Thoracic aorta (tissue), 2 donors: ENCODE measurements at places on chromosomes 3 and 15.
A peak's percentile ranks its signal among the peaks of the same experiment; 100 is the strongest.

GRCh38 chr3:49359623-49360022 lies 1.5 kb upstream of the GPX1 start:
- H3K4me3 ChIP-seq = no peak overlapping the region
- H3K4me1 ChIP-seq = peaks cover 8% of the 10 kb centered on the region
- DNase-seq = no peak
- H3K27ac ChIP-seq = peak overlapping the region; percentile 96
- no peaks in the 10 kb centered on the region for H3K27me3 ChIP-seq

GRCh38 chr3:41164777-41165176 lies 34.5 kb upstream of the CTNNB1 start:
- no peaks in the 10 kb centered on the region for H3K4me1 ChIP-seq
- H3K4me3 ChIP-seq = no peak overlapping the region
- no peak overlapping the region for H3K27ac ChIP-seq
- H3K36me3 ChIP-seq = no peaks in the 10 kb centered on the region

- no peaks in the 10 kb centered on the region for H3K27me3 ChIP-seq
- no peaks in the 10 kb centered on the region for H3K36me3 ChIP-seq
- no peak overlapping the region for H3K27ac ChIP-seq
- DNase-seq = no peak
- H3K4me3 ChIP-seq = no peak overlapping the region
- no peaks in the 10 kb centered on the region for H3K4me1 ChIP-seq
These were observed 47.7 kb upstream of the HERC1 start for GRCh38 chr15:63881431-63881830.

DNA sequence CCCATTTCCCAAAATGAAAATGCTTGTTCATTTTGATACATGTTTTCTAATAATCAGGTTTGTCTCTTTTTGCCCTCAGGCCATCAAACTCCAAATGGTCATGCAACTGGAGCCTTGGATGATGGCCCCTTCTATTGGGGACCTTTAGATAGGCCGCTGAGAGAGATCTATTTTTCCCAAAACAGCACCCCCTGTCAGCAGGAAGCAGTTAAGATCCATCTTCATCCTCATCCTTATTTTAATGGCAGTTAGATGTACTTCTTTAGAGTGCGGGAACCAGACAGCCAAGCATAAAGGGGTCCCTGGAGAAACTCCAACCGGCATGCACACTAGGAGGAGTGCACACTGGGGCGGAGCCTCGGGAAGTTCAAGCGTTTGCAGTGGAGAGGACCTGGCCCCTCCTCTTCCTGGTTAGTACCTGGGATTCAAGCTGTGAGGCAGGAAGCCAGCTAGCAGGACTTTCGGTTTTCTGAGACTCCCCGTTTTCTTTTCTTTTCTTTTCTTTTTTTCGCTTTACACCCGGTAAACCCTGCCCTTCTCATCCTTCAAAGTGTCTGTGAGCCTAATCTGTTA lies 31.9 kb upstream of the STRIT1 start:
- H3K27me3 ChIP-seq = no peaks in the 10 kb centered on the region
- peak overlapping the region; percentile 39 for H3K4me3 ChIP-seq
- no peak overlapping the region for H3K27ac ChIP-seq
- no peak for DNase-seq
- no peaks in the 10 kb centered on the region for H3K36me3 ChIP-seq

- no peaks in the 10 kb centered on the region for H3K4me1 ChIP-seq
- H3K4me3 ChIP-seq = no peak overlapping the region
- H3K36me3 ChIP-seq = no peaks in the 10 kb centered on the region
- H3K27ac ChIP-seq = no peak overlapping the region
These were observed 610 bp downstream of the LIPC start for GRCh38 chr15:58432401-58432800.

DNA sequence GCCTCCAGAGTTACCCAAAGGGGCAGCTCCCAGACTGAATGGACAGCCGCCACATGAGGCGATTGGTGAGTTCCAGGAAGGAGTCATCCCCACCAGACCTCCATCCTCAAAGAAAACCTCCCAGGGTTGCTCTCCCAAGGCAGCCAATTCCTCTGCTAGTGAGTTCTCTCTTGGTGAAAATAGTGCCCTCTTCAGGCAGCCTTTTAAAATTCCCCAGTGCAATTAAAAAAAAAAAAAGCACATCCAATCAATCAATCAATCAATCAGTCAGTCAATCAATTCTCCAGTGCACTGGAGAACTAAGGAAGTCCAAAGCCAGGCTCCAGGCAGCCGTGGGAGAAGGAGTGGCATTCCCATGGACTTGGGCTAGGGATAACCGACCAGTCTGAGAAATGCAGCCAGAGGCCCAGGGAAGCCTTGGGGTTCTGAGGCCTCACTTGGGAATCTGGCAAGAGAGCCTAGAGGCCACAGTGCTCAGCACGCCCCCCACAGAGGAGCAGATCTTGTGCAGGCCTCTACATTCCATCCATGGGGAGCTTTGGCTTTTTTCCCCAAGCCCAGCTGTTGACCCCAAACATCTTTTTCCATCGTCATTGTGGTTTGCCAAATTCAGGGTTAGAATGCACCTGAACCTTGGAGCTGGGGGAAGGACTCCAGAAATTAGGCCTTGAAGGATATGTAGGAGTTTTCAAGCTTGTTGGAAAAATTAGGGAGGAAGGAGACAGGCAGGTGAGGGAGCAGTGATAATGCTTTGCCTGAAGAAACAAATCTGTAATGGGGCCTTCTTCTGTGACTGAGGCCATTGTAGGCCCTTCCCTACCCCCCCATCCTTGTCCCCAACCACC lies 4.8 kb downstream of the PAQR5 start:
- no peak overlapping the region for H3K4me3 ChIP-seq
- H3K27ac ChIP-seq = no peak overlapping the region
- no peaks in the 10 kb centered on the region for H3K36me3 ChIP-seq
- H3K27me3 ChIP-seq = no peaks in the 10 kb centered on the region
- DNase-seq = no peak

- H3K27ac ChIP-seq = no peak overlapping the region
- no peak for DNase-seq
- no peaks in the 10 kb centered on the region for H3K36me3 ChIP-seq
- no peaks in the 10 kb centered on the region for H3K27me3 ChIP-seq
These were observed 236.6 kb downstream of the PLCL2 start for GRCh38 chr3:17121336-17121735.

- no peaks in the 10 kb centered on the region for H3K27me3 ChIP-seq
- H3K36me3 ChIP-seq = no peaks in the 10 kb centered on the region
- H3K4me3 ChIP-seq = no peak overlapping the region
- no peak overlapping the region for H3K27ac ChIP-seq
These were observed 87.8 kb downstream of the DPPA2 start for GRCh38 chr3:109228391-109229080.

DNA sequence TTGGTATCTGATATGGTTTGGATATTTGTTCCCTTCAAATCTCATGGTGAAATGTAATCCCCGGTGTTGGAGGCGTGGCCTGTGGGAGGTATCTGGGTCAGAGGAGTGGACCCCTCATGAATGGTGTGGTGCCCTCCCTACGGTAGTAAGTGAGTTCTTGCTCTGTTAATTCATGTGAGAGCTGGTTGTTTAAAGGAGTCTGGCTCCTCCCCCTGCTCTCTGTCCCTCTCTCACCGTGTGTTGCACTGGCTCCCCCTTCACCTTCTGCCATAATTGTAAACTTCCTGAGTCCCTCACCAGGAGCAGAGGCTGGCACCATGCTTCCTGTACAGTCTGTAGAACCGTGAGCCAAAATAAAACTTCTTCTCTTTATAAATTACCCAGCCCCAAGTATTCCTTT lies 246.9 kb upstream of the AGTR1 start:
- no peak overlapping the region for H3K27ac ChIP-seq
- no peak overlapping the region for H3K4me3 ChIP-seq
- DNase-seq = no peak
- H3K27me3 ChIP-seq = no peaks in the 10 kb centered on the region

DNA sequence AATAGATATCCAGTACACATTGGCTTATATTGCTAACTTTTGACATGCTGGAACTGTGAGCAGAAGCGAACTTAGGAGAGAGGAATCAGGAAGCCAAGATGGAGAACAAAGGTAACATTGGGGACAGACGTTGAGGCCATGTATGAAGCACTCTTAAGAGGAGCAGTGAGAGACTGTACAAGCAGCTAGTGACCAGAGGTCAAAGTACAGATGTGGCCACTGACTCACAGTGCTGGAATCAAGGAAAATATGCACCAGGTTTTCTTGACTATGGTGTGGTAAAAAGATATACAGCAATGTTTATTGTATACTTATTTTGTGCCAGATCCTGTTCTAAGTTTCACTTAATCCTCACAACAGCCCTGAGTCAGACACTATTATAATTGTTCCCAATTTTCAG lies 2.0 kb upstream of the IL20RB start:
- H3K27ac ChIP-seq = no peak overlapping the region
- no peaks in the 10 kb centered on the region for H3K27me3 ChIP-seq
- no peaks in the 10 kb centered on the region for H3K36me3 ChIP-seq
- DNase-seq = no peak

DNA sequence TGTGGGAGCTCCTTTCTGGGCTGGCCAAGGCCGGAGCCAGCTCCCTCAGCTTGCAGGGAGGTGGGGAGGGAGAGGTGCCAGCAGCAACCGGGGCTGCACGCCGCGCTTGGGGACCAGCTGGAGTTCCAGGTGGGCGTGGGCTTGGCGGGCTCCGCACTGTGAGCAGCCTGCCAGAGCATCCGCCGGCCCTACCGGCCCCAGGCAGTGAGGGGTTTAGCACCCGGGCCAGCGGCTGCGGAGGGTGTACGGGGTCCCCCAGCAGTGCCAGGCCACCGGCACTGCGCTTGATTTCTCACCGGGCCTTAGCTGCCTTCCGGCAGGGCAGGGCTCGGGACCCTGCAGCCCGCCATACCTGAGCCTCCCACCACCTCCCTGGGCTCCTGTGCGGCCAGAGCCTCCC lies 651.0 kb upstream of the ARPP21 start:
- H3K36me3 ChIP-seq = no peaks in the 10 kb centered on the region
- H3K4me1 ChIP-seq = no peaks in the 10 kb centered on the region
- no peak overlapping the region for H3K4me3 ChIP-seq
- H3K27me3 ChIP-seq = no peaks in the 10 kb centered on the region

DNA sequence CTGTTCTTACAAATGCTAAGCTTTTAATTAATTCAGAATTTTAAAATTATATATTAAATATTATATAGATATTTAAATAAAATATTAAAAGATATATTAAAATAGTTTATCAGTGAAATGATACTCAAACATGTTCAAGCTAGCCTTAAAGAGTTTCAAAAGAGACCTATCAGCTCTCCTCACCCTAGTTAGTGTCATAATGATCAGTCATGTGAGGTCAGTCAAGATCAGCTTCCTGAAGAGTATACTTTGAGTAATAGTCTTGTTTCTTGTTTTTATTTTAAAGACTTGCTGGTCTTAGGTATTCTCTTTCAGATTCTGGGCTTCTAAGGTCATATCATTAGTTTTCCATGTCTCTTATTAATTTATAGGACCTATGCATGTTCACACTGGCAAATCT lies 14.5 kb downstream of the EXOG start:
- H3K4me3 ChIP-seq = no peak overlapping the region
- H3K27ac ChIP-seq = no peak overlapping the region
- H3K36me3 ChIP-seq = peaks cover 10% of the 10 kb centered on the region
- no peak for DNase-seq

- H3K4me1 ChIP-seq = no peaks in the 10 kb centered on the region
- H3K4me3 ChIP-seq = no peak overlapping the region
- DNase-seq = no peak
- H3K27me3 ChIP-seq = no peaks in the 10 kb centered on the region
- H3K36me3 ChIP-seq = no peaks in the 10 kb centered on the region
These were observed 99.7 kb downstream of the GMNC start for GRCh38 chr3:190762801-190763200.

DNA sequence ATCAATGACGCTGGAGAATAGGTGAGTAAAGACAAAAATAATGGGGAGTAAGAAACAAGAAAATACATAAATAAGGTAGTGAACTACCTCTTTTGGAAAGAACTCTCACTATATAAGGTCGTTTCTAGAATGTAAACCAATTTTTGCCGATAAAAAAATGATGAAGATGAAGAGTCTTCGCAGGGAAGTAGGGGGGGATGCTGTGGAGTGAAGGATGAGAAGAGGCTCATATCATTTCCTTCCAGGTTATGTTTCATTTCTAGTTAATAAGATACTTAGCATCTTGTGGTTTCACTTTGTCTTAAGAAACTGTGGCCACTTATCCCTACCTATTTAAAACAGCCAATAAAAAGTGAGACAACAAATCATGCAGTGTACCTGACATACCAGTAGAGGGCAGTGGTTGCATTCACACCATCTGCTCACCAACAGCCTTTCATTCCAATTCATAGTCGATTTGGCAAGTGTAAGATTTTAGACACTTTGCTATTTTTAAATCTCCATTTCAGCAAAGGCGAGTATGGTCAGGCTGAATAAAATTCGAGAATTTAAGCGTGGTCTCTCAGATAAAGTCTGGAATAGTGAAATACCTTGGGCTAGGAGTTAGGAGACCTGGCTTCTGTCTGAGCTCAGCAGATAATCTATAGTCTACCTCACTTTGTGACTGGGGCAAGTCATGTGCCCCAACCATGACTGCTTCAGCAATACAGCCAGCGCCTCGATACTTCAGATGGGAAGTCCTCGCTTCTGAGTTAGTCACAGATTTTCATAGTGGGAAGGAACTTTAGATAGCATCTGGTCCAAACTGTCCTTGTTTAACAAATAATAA lies 28.9 kb upstream of the ICE2 start:
- H3K4me1 ChIP-seq = no peaks in the 10 kb centered on the region
- peak overlapping the region; percentile 29 for H3K4me3 ChIP-seq
- H3K27ac ChIP-seq = no peak overlapping the region
- DNase-seq = no peak
- H3K36me3 ChIP-seq = peaks cover 9% of the 10 kb centered on the region
- H3K27me3 ChIP-seq = no peaks in the 10 kb centered on the region

- no peaks in the 10 kb centered on the region for H3K27me3 ChIP-seq
- H3K4me3 ChIP-seq = no peak within 1 kb of the TSS
- no peaks in the 10 kb centered on the region for H3K4me1 ChIP-seq
- no peak for DNase-seq
- H3K36me3 ChIP-seq = no peaks in the 10 kb centered on the region
These were observed at the start of gene LHFPL4 for GRCh38 chr3:9553021-9553947. Gene LHFPL4 (minus strand): TSS chr3:9553822. CDS start chr3:9552679, 1,143 bp downstream.

- H3K27me3 ChIP-seq = no peaks in the 10 kb centered on the region
- H3K27ac ChIP-seq = no peak overlapping the region
- H3K4me1 ChIP-seq = peaks cover 21% of the 10 kb centered on the region
- H3K4me3 ChIP-seq = no peak overlapping the region
These were observed 1.7 kb upstream of the RARB start for GRCh38 chr3:25426408-25426807.

DNA sequence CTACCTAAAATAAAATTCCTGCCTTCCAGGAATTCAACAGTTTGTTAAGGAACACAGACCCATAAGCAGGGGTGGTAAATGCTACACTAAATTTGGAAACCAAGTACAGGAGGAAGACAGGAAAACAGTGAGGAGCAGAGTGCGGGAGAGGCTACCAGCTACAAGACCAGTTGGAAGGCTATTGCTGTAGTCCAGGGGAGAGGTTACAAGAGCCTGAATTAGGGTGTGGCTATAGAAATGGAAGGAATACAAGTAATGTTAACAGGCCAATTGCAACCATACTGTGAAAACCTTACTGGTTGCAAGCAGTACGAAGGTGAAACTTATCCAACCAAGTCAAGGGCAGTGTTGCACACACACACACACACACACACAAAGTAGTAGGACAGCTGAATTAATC lies 880 bp upstream of the ARMC8 start:
- H3K27me3 ChIP-seq = no peaks in the 10 kb centered on the region
- H3K27ac ChIP-seq = no peak overlapping the region
- H3K4me1 ChIP-seq = peaks cover 34% of the 10 kb centered on the region
- peaks cover 5% of the 10 kb centered on the region for H3K36me3 ChIP-seq
- no peak for DNase-seq

GRCh38 chr3:54954022-54954421 lies 26.2 kb upstream of the LRTM1 start:
- H3K27me3 ChIP-seq = no peaks in the 10 kb centered on the region
- no peaks in the 10 kb centered on the region for H3K36me3 ChIP-seq
- H3K27ac ChIP-seq = no peak overlapping the region

GRCh38 chr3:181756645-181757297 lies 45.0 kb downstream of the SOX2 start:
- no peak overlapping the region for H3K4me3 ChIP-seq
- no peaks in the 10 kb centered on the region for H3K4me1 ChIP-seq
- no peak overlapping the region for H3K27ac ChIP-seq
- no peaks in the 10 kb centered on the region for H3K27me3 ChIP-seq
